ENCODE measurements at places on chromosomes 12 and 14.

GRCh38 chr12:106112145-106112821, 26.5 kb downstream of the NUAK1 start:
- peak; percentile 52 for DNase-seq

DNA sequence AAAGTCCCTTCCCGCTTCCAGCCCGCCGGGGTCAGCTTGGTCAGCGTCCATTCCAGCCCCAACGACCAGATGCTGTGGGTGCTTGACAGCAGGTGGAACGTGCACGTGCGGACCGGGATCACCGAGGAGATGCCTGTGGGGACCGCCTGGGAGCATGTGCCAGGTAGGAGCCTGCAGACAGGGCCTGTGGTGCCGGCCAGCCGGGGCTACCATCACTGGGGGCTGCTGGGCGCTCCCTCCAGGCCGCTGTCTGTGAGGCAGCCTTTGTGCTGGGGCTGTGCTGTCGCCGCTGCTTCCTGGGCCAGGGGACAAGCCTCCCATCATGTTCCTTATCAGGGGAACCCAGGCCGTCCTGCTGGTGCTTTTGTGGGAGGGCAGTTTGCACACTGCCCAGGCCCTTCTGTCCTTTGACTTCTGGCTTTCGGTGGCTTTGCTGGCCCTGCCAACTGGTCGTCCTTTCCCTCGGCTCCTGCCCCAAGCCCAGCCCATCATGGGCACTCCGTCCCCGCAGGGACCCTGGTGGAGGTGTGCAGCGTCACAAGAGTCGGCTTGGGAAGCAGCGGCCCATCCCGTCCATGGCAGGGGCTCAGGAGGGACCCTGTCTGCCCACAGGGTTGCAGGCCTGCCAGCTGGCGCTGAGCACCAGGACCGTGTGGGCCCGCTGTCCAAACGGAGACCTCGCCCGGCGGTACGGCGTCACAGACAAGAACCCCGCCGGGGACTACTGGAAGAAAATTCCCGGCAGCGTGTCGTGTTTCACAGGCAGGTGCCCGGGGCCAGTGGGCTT, 12.4 kb downstream of the ANKRD9 start:
- DNase-seq: no peak

- no peak for DNase-seq
Observed at GRCh38 chr12:92096346-92097136, 49.1 kb downstream of the BTG1 start.

- no peak for DNase-seq
Observed at GRCh38 chr12:124057691-124058090, 84.7 kb downstream of the ZNF664 start.

- DNase-seq: peak; percentile 86
Observed at GRCh38 chr14:99231850-99232713, 39.9 kb downstream of the BCL11B start.

GRCh38 chr14:22200977-22201605, 387.9 kb downstream of the DAD1 start:
- DNase-seq: peak; percentile 48

DNA sequence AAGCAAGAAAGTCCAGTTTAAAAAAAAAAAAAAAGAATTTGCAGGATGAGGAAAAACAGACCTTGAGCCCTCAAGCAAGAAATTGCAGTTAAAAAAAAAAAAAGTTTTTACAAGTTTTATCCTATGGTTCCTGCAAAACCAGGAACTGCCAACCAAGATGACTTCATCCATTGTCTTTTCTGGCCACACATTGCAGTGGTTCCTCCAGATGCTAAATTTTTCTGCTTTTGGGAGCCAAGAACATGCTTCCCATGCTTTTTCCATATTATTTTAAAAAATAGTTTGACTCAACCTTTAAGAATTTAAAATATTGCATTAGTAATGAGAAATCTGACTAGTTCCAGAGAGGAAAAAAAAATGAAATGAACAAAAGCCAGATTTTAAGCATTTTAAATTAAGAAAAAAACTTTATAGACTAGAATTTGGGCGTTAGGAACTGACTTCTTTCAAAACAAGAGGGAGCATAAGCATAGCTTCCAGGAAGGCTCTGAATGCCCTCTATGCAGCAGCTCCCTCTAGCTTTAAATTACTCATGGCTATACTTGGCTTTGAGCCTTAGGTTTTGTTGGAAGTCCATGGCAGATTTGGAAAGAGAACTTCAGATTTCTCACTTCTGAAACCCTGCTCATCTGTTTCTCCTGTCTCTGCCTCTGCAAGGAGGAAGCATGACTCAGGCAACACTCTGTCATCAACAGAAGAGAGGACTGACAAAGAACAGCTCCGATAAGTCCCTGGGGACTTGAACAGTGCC, 124.5 kb downstream of the GPR65 start:
- DNase-seq: peak; percentile 94

DNA sequence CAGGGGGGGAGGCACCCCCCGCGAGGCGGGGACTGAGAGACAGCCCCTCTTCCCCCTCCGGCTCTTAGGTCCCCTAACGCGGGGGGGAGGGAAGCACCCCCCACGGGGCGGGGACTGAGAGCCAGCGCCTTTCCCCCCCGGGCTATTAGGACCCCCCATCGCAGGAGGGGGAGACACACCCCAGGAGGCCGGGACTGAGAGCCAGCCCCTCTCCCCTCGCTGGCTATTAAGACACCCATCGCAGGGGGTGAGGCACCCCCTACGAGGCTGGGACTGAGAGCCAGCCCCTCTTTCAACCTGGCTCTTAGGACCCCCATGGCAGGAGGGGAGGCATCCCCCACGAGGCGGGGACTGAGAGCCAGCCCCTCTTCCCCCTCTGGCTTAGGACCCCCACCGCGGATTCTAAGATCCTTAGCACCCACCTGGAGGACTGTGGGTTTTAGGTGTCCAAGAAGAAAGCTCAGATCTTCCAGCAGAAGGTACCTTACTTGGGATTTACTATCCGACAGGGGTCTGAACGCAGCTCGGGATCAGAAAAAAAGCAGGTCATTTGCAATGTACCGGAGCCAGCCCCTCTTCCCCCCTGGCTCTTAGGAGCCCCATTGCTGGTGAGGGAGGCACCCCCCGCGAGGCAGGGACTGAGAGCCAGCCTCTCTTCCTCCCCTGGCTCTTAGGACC, 197.8 kb upstream of the PZP start:
- DNase-seq: no peak

- no peak for DNase-seq
Observed at GRCh38 chr12:100767371-100767770, 27.2 kb upstream of the ANO4 start.

DNA sequence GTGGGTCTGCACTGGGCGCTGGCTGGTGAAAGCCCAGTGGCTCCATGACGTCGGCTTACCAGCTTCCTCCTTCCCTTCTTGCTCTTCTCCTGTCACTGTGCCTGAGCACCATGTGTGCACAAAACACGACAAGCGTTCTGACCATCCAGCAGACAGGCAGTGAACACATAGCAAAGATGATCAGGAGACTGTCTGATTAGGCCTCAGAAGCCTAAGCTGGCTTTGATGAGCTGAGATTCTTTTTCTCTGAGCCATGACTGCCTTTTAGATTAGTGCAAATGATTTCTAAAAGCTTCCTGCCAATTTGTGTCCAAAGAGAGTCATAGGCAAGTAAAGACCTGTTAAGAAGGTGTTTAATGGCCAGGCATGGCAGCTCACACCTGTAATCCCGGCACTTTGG, 83.1 kb downstream of the AACS start:
- no peak for DNase-seq

GRCh38 chr12:106301241-106301610, 1.3 kb upstream of the TCP11L2 start:
- DNase-seq: no peak

DNA sequence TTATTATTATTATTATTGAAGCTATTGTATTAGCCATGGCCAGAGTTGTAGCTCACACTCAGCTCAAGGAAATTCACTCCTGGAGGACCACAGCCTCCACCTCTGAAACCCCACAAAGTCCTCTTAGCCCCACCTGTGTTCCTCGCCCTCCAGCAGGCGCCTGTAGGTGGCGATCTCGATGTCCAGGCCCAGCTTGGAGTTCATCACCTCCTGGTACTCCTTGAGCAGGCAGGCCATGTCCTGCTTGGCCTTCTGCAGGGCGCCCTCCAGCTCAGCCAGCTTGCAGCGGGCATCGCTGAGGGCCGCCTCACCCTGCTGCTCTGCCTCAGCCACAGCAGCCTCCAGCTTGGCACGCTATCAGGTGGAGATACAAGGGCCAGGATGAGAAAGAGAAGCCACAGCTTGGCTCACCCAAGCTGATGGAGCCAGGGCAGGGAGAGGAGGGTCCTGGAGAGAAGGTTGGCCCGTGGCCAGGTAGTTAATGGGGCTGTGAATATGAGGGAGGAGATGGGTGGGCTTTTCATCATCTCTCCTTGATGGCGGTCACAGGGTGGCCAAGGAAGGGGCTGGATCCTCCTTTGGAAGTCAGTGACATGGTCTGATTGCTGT, 5.1 kb downstream of the KRT85 start:
- no peak for DNase-seq

DNA sequence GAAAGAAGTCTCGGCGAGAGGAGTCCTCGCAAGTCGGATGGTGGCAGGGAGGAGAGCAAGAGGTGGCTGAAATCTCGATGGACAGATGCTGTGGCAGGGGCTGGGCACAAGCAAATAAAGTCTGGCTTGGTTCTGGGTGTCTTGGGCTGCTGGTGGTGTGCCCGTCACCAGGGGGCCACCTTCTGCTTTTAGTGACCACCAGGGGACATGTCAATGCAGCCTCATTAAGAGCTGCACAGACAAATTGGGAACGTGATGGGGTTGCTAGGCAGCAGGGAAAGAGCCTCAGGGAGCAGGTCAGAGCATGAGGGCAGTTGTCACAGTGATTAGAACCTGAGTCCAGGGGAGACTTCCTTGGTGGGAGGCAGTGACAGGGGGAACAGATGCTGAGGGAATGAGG, 44.0 kb downstream of the LRRC74A start:
- DNase-seq: no peak

DNA sequence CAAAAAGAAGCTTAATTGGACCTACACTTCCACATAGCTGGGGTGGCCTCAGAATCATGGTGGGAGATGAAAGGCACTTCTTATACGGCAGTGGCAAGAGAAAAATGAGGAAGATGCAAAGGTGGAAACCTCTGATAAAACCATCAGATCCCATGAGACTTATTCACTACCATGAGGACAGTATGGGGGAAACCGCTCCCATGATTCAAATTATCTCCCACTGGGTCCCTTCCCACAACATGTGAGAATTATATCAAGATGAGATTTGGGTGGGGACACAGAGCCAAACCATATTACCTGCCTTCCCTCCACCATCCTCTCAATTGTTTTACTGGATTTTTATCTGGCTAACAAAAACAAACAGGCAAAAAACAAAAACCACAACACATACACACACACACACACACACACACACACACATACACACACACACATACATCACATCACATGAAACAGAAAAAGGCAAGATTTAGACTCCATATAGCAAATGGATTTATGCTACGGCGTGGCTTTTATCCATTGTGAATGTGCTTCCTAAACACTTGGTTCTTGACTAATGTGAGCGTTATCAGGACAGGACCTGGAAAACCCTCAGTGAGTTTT, 66.7 kb downstream of the ZFP36L1 start:
- no peak for DNase-seq

DNA sequence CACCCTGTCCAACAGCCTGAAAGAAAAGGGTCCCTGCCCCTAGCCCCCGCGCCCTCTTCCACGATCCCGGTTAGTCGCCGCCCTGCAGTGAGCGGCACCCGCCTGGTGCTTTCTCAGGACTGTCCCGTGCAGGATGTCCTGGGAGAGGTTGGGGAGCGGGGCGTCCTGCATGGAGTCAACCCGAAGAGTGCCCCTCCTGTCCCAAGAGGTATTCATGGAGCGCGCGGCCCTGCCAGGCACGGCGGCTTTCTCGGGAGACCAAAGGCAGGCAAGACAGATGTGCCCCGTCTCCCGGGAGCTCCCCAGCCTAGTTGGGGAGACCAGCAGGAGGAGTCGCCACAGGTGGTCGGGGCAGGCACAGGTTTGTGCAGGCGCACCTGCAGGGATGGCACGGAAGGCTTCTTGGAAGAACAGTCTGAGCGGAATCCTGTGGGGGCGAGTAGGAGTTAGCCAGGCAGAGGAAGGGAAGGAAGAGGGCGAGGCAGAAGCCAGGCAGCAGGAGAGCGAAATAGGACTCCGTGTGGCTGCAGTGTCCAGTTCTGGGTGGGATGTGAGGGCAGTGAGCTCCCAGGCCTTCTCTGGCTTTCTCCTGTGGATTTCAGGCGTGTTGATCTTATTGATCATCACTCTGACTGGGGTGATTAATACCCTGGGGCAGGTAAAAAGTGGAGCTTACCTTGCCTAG, 723 bp downstream of the SIVA1 start:
- DNase-seq: no peak

GRCh38 chr12:89354612-89355067, 2.3 kb upstream of the DUSP6 start:
- no peak for DNase-seq

- DNase-seq: peak; percentile 12
Observed at GRCh38 chr12:6703631-6704030, 3.0 kb upstream of the PIANP start.

- peak; percentile 92 for DNase-seq
Observed at GRCh38 chr14:103528587-103529382, at the start of gene TRMT61A. Gene TRMT61A (plus strand): TSS chr14:103529196. CDS start chr14:103529979, 783 bp downstream.

GRCh38 chr12:14482886-14483285, 84.8 kb downstream of the PLBD1 start:
- no peak for DNase-seq

DNA sequence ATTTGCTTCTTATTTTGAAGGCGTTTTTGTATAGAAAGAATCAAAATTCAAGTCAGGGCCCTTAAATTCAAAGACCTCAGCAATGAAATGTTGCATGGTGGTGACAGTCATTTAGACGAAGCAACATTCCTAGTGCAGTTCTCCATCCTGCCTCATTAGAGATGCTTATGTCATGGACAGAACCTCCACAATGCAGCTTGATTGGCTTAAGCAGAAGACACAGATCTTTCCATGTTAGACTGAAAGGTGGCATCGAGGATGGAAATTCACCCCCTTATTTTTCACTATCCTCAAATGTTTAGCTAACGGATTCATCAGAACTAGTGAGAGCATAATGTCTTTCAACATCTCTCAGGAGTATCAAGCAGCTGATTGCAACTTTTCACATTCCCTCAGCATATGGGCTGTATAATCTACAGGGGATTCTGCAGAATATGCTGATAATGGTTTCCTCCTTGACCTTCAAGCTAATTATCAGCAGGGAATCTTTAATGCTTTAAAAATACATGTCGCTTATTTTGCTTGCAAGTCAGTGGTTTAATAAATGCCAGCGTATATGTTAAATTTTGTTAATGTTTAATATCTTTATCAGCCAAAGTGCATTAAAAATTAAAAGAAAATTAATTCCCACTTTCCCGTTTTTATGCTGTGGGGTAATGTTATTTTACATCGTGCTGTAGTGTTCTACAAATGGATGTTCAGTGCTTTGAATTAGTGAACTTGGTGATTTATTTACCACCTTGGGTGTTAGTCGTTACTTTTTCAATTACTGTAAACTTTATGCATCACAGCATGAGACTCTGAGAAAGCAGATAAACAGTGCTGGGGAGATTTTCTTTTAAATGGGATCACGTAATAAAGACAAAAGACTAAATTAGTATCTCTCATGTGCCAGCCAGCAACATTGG, 12.8 kb upstream of the NRDE2 start:
- no peak for DNase-seq

- DNase-seq: no peak
Observed at GRCh38 chr12:70875628-70876027, 44.9 kb downstream of the PTPRR start.

Data from cardiac muscle cell (in vitro differentiated cells and primary cell).